Iris pigment epithelial cell (primary cell): ENCODE measurements at places on chromosomes 5 and 9.
A peak's percentile ranks its signal among the peaks of the same experiment; 100 is the strongest.

DNA sequence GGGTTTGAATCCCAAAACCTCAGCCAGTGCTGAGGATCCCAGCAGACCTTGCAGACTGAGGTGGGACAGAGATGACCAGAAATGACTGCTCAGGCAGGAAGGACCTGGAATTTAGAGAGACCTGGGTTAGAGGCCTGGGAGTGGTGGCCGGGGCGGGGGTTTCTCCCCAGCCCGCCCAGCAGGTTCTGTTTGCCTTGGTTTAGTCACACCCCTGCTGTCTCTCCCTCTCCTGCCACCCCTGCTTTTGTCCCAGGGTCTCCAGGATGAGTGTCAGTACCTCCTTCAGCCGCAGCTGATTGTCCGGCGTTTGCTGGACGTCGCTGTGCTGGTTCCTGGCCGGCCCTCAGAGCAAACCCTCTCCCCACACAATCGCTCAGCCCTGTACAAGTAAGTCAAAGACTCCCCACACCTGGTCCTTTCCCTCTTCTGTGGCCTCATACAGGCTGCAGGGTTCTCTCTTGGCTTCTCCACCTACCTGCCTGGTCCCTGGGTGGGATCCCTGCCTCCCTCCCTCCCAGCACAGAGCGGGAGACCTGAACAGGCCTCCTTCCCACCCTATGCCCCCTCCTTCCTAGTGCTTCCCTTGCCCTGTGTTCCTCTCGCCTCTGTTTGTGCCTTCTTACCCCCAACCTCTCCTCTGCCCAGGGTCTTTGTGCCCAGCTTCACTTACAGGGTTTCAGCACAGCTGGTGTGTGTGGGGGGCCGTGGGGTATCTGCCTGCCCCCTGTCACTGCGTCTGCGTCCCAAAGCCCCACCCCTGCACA is 12.0 kb downstream of the TMEM8B start:
- DNase-seq: no peak

DNA sequence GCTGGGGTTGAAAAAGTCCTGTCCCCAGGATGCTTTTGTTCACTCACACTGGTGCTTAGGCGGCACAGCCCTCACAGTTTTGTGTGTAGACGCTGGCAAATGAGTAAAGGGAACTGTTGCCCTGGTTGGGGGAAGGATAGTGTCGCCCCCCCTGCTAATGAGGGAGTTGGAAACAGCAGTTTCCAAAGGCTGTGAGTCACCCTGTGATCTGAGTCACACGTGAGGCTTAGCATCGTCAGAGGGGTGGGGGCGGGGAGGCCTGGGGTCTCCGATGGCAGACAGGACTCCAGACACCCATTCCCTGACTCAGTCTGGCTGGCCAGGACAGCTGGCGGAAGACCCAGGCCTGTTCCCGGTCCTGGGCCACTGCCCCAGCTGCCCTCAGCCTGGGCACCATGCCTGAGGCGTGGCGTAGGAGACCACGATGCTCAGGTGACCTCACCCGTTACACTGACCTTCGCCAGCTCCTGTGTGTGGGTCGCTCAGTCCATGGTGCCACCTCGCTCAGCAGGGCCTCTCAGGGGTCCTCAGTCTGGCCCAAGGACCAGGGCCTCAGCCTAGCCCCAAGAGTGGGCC is 2.9 kb downstream of the DNAJB5 start:
- DNase-seq: peak; percentile 87

GRCh38 chr5:96640696-96641095 is 21.5 kb upstream of the CAST start:
- no peak for DNase-seq

DNA sequence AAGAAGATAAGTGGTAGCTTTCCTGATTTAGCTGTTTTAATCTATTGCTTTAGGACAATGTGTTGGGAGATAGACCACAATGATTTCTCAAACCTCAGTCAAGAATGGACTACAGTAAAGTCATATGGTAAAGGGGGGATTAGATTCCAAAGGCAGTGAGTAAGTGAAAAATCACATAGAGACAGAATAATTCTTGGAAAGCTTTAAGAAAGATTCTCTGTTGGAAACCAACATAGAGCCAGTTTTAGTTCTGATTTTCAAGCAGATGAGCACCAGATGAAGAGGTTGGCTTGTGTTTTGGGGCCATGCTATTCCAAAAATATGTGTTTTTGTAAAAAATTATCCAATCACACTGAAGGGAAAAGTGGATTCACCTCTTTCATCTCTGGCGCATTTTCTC is 256.8 kb upstream of the RPS23 start:
- no peak for DNase-seq

DNA sequence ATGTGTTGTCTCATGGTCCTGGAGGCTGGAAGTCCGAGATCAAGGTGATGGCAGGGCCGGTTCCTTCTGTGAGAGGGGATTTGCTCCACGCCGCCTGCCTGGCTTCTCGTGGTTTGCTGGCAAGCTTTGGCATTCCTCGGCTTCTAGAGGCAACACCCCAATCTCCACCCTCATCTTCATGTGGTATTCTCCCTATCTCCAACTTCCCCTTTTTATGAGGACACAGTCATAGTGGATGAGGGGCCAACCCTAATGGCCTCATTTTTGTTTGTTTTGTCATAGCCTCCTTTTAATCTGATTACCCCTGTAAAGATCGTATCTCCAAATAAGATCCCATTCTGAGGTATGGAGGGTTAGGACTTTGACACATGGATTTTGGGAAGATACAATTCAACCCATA is 41.7 kb upstream of the CLK4 start:
- DNase-seq: no peak

GRCh38 chr5:155982354-155982753 is 344.6 kb upstream of the SGCD start:
- no peak for DNase-seq

GRCh38 chr5:43693411-43693810 is 90.4 kb downstream of the NNT start:
- no peak for DNase-seq

DNA sequence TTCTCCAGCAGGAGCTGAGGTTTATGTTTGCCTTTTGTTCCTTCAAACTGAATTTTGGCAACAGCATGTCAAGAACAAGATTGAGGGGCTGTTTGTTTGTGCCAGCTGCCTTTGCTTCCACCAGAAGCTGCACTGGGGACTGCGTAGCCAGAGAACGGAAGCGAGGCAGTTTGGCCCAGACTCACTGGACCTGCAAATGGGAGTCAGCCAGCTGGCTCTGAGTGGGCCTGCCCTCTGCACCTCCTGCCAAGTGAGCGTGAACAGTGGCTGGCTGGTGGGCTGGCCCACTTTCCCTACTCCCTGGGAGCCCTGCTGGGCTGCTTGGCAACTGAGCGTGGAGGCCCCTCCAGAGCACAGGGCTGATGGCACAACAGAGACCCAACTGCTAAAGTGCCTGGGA is 111.6 kb downstream of the GALNT10 start:
- DNase-seq: no peak

GRCh38 chr9:5871785-5872184 is 18.9 kb upstream of the MLANA start:
- no peak for DNase-seq
